Osteocyte (in vitro differentiated cells): ENCODE measurements at places on chromosomes 1 and 21. TPM values are rescaled to one million over a fixed set of nuclear protein-coding genes. Genes with fewer than 3 reads are reported as not detected.

DNA sequence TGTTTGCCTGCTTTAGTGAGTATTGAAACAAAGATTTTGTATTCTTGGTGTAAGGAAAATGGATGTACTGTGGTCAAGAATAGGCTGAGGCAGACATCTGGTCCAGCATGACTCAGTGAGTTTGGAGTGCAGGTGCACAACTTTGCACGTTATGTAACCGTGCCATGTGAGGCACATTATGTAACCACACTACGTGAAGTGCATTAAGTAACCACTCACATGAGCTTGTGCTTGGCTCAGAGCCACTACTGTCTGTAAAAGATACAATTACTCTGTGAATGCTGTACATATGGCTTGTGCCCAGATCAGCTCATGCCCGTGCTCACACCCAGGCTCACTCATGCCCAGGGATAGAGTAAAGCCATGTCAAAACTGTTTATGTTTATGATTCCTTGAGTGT is 216.8 kb downstream of the CTH start:
- H3K27me3 ChIP-seq, result peaks cover 2% of the 10 kb centered on the region
- no peak for DNase-seq
- H3K4me3 ChIP-seq, result no peak overlapping the region
- no peak overlapping the region for H3K27ac ChIP-seq

DNA sequence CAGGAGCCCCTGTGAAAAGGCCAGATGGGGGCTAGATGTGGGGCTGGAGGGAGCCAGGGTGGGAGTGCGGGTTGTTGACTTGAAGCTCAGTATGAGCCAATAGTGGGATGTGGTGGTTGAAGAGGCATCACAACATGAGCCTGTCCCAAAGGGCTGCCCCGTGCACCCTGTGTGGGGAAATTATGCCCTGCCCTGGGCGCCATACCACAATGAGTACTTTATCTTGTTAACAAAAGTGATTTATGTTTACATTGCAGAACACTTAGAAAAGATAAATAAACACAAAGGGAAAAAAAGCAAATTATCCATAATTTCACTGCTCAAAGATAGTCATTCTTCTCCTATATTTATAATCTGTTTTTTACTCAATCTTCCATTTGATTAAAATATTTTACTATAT is 1.6 kb upstream of the NFASC start:
- no peak overlapping the region for H3K4me3 ChIP-seq
- H3K4me1 ChIP-seq, result no peaks in the 10 kb centered on the region
- no peaks in the 10 kb centered on the region for H3K36me3 ChIP-seq
- H3K27ac ChIP-seq, result no peak overlapping the region
- DNase-seq, result no peak

GRCh38 chr1:185110145-185110544 is 46.6 kb downstream of the TRMT1L start:
- no peak overlapping the region for H3K4me3 ChIP-seq
- H3K27me3 ChIP-seq, result no peaks in the 10 kb centered on the region
- no peak overlapping the region for H3K27ac ChIP-seq
- H3K4me1 ChIP-seq, result no peaks in the 10 kb centered on the region
- DNase-seq, result no peak
- H3K36me3 ChIP-seq, result peaks cover 14% of the 10 kb centered on the region

TNFRSF18 gene
- total RNA-seq, result not detected in 2 replicates

OXCT2 gene
- 0.18 TPM in 1 of 2 replicates, not detected in the other for total RNA-seq

LCE1B gene
- not detected in 2 replicates for total RNA-seq
